CD4-positive, alpha-beta T cell treated with Interleukin-6 at 100 ng/mL for 8 hours (primary cell): ENCODE measurements at places on chromosomes 11 and 22.
A peak's percentile ranks its signal among the peaks of the same experiment; 100 is the strongest.

DNA sequence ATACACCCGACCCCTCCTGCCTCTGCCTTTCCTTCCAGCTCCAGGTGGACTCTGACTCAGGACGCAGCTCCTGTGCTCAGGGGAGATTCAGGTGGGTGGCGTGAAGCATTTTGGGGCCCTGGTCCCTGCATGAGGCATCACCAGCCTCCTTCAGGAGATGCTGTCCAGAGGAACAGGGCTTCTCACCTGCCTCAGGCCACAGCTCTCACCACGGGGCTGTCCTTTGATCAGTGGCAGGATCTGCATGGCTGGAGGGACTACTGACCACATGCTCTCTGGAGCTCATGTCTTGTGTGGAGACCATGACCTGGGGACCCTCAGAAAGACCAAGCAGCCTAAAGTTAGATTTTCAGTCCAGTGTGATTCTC lies 58.8 kb downstream of the GGTLC2 start:
- no peak for DNase-seq

DNA sequence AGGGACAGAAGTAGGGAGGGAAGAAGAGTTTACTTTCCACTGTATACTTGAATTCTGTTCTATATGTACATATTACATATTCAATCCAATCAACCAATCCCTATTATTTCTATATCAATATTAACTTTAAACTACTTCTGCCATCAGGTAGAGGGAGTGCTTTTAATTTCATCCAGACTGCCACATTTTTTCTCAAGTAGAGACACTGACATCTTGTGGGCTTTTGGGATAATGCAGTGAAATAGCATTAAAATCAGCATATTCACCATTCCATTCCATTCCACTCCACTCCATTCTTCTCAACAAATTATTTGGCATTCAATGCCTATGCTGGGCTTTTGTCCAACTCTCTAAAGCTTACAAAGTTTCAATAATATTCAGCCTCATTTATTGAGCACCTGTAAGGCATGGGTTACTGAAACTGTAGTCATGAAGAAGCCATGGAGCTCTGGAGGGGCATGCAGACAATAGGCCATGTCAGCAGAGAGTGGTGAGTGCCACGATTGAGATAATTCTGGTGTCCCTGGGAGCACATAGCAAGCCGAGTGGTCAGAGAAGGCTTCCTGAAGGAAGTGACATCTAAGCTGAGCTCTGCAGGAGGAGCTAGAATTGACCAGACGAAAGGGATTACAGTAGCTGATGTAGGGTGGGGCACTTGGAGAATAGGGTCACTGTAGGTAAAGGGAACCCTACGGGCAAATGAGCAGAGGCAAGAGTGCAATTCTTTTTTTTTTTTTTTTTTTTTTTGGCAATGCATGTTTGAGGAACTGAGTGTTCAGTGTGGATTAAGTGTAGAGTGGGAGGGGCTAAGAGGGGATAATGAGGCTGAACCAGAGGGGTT lies 12.8 kb upstream of the CLPB start:
- peak; percentile 36 for DNase-seq

DNA sequence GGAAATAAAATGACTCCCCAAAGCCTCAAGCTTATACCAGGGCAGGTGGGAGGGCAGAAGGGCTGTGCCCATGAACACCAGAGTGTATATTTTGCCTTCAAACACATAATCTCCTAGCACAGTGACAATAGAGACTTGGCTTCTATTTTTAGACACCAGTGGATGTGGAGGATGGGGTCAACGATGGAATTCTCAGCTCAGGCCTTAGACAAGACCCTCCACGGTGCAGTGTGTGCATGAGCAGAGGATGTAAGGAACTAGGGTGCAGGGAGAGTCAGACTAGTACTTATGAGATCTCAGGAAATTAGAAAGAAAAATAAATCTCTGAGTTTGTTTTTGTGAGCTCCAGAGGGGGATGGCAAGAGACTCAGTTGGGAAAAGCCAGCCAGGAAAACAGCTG lies 113.6 kb upstream of the CADM1 start:
- DNase-seq = no peak

GRCh38 chr11:101498891-101499290 lies 84.9 kb downstream of the TRPC6 start:
- no peak for DNase-seq

GRCh38 chr11:128886406-128887124 lies 4.6 kb upstream of the KCNJ5 start:
- no peak for DNase-seq

- DNase-seq = no peak
Measured at GRCh38 chr11:33920838-33921613, 29.1 kb upstream of the LMO2 start.

DNA sequence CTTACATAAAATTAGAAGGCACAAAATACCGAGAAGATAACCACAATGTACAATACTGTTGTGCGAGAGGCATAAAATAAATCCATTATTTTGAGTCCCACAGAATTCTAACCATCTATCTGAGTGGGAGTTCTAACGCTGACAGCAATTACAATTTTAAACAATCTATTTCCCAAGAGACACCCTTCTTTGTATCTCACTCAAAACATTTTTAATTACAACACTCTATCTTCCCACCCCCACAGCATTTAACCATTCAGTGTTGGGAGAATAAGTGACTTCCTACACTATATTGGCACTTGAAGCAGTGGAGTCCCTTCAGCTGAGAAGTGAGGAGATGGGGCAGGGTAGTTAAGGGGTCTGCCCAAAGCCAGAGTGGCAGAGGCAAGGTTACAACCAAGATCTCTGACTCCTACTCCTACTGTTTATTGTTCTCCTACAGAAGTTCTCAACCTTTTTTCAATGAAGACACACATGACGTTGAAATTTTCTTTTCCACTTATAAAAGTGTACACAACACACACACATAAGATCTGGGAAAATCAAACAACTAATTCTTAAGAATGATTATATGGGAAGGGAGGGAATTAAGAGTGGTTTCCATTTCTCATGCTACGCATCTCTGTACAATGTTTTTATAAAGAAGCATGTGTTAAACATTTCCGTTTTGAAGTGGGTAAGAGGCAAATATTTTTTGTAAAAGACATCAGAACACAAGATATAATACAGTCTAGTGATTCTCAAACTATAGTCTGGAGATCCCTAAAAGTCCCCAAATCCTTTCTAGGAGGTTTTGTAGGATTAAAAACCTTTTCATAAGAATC lies 10.9 kb downstream of the SLC25A17 start:
- no peak for DNase-seq

DNA sequence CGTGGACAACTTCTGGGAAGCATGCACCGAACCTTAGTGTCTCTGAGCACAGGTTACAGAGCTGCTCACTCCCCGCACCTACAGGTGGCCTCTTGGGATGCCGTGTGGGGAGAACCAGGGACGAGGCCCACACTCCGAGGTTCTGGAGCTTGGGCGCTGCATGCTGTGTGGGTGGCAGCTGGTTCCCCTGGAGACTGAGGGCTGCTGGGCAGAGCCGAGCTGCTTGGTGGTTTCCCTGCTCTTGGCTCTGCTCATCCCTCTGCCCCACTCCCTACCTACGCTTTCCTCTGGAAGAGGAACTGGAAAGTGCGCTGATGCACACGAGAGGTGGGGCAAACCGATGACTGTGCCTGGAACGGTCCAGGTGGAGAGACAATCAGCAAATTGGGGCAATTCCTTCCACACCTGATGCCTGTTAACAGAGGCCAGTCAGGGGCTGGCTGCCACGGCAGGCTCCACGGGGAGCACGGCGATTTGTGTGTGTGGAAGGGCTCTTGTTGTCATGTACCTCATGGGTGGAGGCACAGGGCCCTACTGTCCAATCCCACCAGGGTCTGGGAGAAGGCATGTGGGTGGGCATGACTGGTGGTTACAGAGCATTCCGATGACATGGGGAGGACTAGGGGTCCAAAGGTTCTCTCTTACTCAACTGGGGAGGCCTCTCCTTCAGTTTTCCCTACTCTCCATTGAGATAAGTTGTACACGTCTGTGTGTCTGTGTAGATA lies 60.9 kb downstream of the ST14 start:
- no peak for DNase-seq

GRCh38 chr11:35629511-35629910 lies 11.3 kb downstream of the FJX1 start:
- no peak for DNase-seq

GRCh38 chr11:69204246-69204940 lies 48.7 kb downstream of the SMIM38 start:
- DNase-seq = no peak

DNA sequence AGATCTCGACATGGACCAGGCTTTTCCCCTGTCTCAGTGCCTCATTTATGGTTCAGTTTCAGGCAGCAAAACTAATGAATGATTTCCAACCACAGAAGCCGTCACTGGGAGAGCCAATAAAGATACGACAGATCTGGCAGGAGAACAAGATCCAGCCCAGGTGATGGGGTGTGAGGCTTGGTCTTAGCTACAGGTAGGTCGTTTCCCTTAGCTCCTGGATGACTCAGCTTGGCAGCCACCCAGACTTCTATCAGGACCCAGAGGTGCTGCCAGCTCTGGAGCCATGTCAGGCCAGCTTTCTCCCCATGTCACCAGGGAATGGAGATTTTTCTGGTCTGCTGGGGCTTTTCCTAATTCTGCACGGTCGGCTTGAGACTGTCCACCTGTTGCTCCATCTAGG lies 36.3 kb upstream of the APOBEC3A start:
- DNase-seq = no peak

DNA sequence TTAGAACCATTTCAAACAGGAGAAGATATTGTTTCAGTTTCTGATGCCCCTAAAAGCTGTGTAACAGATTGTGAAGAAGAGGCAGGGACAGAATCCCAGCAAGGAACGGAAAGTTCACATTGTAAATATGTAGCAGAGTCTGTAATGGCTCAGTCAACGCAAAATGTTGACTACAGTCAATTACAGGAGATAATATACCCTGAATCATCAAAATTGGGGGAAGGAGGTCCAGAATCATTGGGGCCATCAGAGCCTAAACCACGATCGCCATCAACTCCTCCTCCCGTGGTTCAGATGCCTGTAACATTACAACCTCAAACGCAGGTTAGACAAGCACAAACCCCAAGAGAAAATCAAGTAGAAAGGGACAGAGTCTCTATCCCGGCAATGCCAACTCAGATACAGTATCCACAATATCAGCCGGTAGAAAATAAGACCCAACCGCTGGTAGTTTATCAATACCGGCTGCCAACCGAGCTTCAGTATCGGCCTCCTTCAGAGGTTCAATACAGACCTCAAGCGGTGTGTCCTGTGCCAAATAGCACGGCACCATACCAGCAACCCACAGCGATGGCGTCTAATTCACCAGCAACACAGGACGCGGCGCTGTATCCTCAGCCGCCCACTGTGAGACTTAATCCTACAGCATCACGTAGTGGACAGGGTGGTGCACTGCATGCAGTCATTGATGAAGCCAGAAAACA lies 40.8 kb downstream of the IGLL1 start:
- DNase-seq = peak; percentile 76

GRCh38 chr11:10058356-10058755 lies 235.7 kb downstream of the SBF2 start:
- no peak for DNase-seq

- DNase-seq = no peak
Measured at GRCh38 chr11:23212807-23213206, 352.5 kb upstream of the CCDC179 start.

DNA sequence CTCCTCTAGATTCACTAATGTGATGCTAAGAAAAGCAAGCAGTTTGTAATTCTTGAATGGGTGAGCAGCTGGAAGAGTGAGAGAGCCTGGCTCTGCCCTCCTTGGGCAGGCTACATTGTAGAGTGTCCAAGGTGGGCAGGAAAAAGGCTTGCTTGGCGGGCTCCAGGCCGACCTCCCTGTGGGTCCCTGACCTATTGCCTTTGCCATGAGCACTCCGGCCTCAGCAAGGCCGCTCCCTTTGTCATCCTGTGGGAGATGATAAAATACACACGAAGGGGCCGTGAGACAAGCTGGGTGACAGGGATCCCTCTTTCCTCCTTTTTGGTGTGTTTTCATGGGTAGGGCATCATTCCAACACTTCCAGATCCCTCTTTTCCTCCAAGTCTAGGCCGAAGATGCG lies 41.8 kb downstream of the TIMP3 start:
- DNase-seq = no peak

DNA sequence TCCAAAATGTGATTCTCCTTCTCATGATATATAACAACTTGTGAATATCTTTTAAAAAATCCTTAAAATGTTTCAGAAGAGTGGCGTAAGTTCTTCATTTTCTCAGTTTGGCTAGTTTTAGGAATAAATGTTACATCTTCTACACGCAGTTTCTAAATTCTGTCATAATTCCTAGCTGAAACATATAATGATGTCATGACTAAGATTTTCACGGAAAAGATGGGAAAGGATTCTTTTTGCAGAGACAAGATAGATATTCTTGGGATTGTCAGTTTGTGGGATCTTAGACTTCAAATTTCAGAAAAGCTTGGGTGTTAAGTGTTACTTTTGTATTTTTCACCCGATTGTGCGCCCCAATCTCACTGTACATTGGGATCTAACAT lies 1.7 kb downstream of the EED start:
- DNase-seq = no peak

DNA sequence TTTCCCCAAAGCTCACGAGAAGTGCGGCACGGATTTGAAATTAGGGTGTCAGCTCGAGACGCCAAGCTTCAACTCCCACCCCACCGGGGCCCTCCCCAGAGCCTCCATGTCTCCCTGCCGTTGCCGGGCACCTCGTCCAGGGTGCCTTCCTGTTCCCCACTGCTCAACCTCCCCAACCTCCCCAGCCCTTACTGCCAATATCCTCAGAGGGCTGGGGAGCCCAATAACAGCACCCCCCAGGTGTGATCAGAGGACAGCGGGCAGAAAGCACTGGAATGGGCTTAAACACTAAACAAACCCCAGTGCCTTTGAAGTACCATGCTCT lies 1336.4 kb downstream of the TBC1D22A start:
- DNase-seq = no peak

- DNase-seq = no peak
Measured at GRCh38 chr11:689625-690024, 5.4 kb downstream of the DEAF1 start.

DNA sequence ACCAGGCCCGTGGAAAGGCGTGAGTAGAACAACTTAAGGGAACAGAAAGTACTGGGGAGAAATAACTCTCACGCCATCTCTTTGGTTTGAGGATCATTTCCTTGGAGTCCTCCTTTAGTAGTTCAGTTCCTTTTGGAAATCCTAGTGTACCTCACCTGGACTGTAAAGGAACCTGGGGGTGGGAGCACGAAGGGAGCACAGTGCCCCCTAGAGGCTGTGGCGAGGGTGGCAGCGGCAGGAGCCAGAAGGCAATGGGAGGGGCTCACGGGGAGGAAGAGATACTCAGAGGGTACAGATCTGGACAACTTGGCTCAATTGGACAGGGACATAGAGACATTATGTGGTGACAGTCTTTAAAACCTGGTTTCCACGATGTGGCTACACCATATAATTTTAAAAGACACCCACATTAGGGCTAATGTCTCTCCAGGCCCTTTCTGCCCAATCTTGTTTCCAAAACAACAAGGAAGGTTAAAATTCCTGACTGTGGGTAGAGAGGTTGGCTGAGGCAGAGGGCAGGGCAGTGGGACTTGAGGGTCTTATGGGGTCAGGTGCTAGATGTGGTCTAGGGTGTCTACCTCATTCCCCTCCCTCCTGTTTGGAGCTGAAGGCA lies 87.0 kb downstream of the CSNK2A3 start:
- peak; percentile 44 for DNase-seq

GRCh38 chr22:43964314-43964857 lies 9.1 kb downstream of the SAMM50 start:
- DNase-seq = no peak
